ENCODE measurements at places on chromosomes 4 and X.

DNA sequence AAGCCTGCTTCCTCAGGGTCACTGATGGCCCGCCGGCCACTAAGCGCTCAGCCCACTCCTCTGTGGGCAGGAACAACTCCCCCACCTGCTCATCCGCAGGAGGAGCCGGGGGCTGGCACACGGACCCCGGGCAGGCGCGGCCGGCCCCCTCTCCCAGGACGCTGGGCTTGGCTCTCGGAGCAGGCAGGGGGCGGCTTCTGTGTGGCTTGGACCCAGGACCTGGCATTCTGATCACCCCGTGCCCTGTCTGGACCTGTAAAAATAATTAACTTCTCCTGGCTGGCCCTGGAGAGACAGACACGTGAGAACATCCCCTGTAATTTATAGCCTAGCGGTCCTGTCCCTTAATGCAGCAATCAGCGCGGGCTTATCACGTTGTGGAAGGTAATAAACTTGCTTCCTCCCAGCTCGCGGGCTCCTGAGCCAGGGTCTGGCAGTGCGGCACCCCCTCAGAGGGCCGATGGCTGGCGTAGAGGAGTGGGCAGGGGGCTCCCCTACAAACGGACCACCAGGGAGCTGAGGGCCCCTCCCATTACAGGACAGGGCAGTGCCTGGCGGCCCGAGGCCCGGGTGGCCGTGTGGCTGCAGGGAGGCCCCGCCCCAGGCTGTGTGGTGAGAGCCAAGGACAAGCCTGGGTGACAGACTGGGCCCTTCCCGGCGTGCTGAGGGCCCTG, 84.5 kb upstream of the NKX1-1 start:
- DNase-seq: no peak

- DNase-seq: no peak
Measured at GRCh38 chrX:154352012-154352401, 22.4 kb downstream of the FLNA start.

DNA sequence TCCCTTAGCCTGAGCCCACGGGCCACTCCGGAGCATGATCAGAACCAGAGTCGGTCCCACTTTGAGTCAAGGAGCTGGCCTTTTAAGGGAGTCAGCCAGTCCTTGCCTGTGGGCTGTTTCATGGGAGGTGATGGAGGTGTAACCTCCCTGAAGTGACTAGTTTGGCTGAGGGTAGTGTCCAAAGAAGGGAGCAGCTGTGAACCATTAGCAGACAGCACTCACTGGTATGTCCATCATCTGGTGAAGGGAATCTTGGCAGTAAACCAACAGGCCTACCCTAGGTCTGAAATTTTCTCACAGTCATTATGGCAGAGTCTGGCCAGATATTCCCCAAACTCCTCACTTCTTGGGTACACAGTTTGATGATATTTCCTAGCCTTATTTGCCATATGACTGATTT, 12.3 kb upstream of the REPS2 start:
- no peak for DNase-seq

- no peak for DNase-seq
Measured at GRCh38 chrX:133698298-133698697, 283.0 kb upstream of the GPC4 start.

DNA sequence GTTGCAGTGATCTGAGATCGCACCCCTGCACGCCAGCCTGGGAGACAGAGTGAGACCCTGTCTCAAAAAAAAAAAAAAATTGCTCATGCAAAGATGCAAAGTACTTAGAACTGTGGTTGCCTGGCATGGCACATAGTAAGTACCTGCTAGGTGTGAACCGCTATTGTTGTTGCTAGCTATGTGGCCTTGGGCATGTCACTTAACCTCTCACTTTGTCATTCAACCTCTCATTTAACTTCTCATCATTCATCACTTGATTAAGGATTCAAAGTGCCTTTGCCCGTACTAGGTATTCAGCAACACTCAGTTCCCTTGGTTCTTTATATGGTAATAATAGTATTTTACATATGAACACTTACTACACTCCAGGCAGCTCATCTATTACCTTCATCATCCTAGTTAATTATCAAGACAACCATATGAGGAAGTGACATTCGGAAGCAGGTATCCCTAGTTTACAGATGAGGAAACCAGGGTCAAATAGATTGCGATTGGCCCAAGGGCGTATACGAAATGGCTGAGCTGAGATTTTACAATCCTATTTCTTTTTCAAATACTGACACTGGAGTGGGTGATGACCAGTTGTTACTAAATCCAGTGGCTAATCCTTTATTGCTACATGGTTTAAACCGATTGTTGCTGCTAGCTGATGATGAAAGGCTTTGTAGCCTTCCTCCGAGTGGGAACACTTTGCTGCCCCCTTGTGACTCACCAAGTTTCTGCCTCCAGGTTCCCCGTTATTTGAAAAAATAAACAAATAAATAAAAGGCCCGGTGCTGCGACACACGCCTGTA, 28.8 kb upstream of the SOWAHD start:
- peak; percentile 68 for DNase-seq

- DNase-seq: no peak
Measured at GRCh38 chrX:39857780-39858179, 240.0 kb downstream of the BCOR start.

DNA sequence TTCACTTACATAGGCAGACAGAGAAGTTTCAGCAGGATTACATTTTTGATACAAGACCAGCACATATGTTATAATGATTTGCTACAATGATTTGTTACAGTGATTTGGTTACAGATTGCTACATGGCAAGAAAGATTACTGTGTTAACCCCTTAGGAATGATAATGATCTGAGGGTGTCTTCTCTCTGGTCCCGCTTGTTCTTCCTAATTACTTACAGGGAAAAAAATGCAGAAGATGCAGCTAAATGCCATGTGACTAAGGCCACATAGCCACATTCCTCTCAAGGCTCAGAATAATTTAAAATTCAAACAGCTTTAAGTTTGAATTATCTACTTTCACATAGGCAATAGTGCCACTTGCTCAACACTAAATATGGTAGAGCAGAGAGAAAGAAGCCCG, 9.7 kb upstream of the LAP3 start:
- no peak for DNase-seq

DNA sequence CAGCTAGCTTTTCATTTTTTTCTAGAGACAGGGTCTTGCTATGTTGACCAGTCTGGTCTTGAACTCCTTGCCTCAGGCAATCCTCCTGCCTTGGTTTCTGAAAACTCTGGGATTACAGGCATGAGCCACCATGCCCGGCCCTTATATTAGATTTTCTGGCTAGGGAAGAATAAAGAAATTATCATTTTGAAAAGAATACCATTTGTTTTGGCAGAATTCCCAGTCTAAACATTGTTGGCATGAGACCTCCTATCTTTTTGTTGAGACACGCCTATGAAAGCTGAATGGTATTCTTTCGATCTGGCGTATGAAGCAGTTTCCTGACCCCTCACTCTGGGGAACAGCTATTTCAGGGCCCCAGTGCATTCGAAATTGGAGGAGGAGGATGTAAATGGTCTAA, 107.0 kb downstream of the REPS2 start:
- DNase-seq: no peak

- DNase-seq: no peak
Measured at GRCh38 chr4:92516450-92516849, 212.7 kb downstream of the GRID2 start.

DNA sequence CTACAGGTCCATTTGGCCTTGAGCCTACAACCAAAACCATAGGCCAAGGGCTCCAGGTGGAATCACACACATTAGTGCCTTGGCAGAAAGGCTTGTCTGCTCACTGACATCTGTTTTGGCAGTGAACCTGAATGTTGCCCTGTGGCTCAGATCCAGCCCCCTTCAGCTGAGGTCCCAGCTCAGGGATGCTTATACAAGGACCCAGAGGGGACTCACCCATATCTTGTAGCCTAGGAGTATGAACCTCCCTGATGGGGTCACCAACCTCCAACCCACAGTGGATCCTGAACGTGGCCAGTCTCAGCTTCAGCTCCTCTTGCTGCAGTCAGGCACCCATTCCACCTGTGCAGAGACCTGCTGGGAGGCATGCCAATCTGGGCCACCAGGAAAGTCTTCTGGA, 50.8 kb upstream of the HMX1 start:
- DNase-seq: no peak

- DNase-seq: no peak
Measured at GRCh38 chr4:7187168-7187535, 5.2 kb upstream of the SORCS2 start.

- DNase-seq: no peak
Measured at GRCh38 chr4:26299254-26299882, 21.4 kb upstream of the RBPJ start.

Data from Kasumi-1 (cell line).